Right forelimb (tissue), 1 donor: ENCODE measurements at places on chromosomes 2 and 18.

DNA sequence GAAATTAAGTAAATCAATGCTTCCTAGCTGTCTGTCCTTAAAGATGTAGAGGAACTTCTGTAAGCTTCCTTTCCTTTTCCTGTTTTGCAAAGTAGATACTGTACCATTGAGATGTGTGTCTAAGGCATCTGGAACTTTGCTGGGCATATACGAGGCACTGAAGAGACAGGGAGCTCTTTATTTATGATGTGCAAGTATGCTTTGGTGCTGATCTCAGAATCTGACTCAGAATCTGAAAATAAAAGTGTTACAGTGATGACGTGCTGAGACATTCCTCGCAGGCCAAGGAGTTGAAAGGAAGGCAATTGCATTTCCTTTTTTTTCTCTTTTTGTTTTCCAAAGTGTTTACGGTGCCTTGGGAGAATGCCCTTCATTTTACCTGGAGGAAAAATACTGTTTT, 230.9 kb upstream of the RGPD4 start:
- no peak for DNase-seq

DNA sequence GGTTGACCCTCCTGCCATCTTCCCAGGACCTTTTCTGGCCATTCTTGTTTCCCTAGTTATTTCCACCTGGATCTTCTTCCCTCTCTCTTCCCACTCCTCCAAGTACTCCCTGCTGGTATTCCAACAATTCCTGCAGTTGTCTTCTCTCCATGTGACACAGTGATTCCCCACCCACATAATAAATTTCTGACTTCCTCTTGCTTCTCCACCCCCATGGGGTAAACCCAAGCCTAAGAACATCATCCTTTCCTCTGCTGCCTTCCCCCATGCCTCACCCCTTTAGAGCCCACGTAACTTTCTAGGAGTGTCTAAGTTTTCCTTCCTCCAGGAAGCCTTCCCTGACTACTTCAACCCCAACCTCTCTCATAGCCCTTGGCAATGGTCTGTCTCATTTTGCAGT, 72.6 kb downstream of the CELF4 start:
- DNase-seq: no peak

DNA sequence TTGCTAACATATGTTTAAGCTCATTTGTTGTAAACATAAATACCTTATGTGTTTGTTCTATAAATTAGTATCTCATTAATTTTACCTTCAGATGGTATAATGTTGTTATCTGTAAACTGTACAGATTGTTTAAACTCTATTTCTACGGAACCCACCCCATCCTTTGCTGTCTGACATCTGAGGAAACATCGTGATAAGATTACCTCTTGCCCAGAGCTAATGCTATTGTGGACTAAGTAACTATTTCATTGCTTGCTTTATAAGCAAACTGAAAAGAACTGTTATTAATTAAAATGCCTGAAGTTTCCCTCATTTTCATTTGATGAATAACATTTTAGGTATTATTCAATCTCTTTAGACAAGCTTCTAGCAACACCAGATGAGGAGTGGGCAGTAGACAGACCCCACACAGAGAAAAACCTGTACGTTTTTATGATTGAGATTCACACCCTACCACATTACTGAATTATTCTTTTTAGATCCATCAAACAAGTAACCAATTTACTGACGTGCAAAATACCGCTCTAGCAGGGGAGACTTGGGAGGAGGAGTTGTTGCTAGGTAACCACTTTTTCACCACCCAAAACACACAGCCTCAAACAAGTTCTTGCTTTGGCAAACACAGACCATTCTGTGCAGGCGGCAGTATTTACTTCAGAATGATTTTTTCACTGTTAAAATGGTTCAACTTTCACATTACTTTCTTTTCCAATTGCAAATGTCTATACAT, 1.9 kb upstream of the SYT4 start:
- DNase-seq: no peak

DNA sequence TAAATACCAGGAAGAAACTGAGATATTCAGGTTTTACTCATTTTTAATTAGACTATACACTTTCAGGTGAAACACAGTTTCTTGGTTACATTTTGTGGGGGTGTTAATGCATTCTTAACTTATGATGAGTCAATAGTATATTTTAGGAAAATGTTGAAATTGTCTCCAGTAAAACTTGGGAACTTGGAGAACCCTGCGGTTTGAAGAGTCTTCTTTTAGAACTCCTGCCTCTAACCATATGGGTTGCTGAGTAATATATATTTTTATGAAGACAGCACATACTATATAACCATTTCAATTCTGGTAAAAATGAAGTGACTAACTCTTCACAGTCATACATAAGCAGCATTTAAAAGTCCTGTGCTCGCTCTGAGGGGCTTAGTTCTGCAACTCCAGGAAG, 308.2 kb upstream of the LRATD1 start:
- DNase-seq: no peak

- no peak for DNase-seq
These were observed 20.5 kb upstream of the GREB1 start for GRCh38 chr2:11513319-11513718.

- no peak for DNase-seq
These were observed 26.5 kb downstream of the TNS1 start for GRCh38 chr2:217976301-217976700.

GRCh38 chr18:28357766-28358401, 181.0 kb upstream of the CDH2 start:
- DNase-seq: no peak

DNA sequence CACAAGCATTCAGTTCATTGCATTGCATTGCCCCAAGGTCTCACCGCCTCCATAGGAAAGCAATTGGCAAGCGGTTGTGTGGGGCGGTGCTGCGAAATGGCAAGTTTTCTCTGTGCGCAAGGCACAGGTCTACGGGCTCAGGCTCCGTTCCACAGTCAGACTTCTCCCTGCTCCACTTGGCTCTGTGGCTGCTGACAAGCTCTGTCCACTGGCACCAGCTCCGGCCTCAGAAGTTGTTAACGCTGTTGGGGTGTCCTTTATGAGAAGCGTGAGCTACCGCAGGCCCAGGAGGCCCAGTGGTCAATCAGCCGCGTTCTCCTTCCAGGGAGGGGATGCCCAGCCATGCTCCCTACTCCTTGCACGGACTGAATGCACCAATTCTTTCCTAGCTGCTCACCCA, 87.0 kb upstream of the GATA6 start:
- no peak for DNase-seq

DNA sequence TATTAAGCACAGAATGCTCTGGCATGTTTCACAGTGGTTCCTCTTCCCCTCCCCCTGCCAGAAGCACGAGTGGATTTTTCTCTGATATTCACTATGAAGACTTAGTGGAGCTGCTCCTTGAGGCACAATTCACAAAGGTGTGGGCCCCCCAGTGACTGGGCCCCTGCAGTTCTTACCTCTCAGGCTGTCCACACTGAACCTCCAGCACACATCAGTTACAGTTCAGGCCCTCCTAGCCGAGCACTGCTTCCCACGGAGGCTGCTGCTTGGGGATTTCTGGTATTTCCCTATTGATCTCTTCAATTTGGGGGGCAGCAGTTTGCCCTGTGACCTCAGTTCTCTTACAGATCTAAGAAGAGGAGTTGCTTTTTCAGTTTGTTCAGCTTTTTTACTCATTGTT, 236.1 kb downstream of the SH3RF3 start:
- no peak for DNase-seq

- DNase-seq: no peak
These were observed 45.7 kb upstream of the NEMP2 start for GRCh38 chr2:190579915-190580846.
